COR-L47 (cell line): ENCODE measurements at places on chromosomes 16 and 17.

- no peak for DNase-seq
These were observed 44.6 kb downstream of the SMIM36 start for GRCh38 chr17:55466671-55467070.

DNA sequence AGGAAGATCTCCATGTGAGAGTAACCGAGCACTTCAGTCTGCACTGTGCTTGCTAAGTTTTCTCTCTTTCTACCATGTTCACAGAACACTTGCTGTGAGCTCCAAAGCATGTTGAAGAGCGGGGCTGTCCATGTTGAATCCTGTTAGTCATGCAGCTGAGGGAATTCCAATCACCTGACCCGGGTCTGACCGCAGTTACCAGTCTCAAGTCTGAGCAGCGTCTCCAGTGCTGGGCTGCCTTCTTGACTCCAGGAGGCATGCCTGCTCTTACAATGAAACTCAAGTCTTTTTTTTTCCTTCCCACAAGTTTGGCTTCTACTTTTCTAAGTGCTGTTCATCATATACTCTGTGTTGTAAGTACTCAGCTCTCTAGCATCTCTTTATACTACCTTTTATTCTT, 44.3 kb downstream of the HOXB1 start:
- no peak for DNase-seq

DNA sequence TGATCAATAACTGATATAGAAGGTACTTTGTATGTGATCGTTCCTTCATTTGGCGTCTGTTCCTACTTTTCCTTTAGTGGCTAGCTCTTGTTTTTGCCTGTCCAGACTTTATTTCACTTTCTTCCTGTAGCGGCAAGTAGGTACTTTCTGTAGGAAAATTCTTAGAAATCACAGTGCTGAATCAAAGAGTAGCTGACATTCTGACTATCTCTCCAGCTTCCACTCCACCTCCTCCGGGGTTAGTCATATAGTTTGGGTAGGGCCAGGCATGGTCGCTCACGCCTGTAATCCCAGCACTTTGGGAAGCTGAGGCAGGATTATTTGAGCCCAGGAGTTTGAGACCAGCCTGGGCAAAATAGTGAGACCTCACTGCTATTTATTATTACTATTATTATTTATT, 29.9 kb upstream of the PAFAH1B1 start:
- no peak for DNase-seq

DNA sequence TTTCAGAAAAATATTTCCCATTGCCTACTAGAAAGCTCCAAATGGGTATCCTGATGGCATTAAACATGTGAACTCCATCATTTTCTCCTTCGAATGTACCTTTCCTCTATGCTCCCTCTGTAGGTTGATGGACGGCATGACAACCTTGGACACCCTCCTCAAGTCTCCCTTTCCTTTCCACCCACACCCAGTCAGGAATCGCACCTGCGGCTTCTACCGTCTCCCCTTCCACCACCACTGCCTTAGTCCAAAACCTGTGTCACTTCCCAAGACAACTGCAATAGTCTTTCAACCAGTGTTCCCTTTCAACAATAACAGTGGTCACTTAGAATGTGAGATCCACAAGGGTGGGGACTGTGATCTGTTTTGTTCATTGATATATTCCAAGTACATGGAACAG, 233.1 kb upstream of the AXIN2 start:
- no peak for DNase-seq

DNA sequence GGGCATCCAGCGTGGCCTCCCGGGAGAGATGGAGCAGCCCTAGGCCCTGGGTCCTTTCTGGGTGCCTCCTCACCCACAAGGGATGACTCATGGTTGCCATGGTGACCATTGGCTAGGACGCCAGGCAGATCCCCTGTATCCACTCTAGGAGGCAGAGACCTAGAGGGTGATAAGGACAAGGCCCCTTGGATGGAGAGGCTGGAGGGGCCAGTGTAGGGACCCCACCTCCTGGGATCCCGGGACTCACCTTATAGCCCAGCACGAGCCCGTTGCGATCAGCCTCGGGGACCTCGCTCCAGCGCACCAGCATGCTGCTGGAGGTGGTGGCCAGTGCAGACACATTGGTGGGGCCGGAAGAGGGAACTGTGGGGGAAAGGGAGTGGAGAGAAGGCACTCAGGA, 82.2 kb upstream of the CDC42EP4 start:
- DNase-seq = no peak
